Fibroblast of skin of right quadriceps (primary cell): ENCODE measurements at places on chromosomes 5 and 9.

DNA sequence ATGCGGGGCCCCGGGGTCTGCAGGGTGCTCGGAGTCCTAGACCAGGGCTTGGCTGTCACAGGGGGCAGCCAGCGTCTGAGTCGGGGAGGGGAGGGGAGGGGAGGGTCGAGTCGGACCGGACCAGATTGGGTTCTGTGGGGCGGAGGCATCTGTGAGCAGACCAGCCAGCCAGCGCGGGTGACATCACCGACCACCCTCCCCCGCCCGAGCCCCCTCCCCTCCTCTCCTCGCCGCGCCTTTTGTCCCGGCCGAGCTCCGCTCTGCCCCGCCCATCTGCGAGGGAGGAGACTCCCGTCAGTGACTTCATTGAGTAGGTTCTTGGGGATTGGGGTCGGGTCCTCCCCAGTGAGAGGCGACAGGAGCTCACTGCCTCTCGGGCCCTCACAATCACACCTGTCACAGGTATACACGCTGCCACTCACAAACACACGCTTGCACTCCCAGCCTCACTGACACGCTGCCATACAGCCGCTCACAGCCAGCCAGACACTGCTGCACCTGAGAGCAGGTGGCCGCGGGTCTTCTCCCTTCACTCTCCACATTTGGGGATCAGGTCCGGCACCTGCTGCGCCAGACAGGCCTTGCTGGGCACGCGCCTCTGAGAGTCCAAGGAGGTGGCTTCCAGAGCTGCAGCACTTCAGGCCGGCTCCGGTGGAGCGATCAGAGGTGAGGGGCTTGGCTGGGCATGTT, 546 bp downstream of the DNAJB5 start:
- peak; percentile 67 for DNase-seq

DNA sequence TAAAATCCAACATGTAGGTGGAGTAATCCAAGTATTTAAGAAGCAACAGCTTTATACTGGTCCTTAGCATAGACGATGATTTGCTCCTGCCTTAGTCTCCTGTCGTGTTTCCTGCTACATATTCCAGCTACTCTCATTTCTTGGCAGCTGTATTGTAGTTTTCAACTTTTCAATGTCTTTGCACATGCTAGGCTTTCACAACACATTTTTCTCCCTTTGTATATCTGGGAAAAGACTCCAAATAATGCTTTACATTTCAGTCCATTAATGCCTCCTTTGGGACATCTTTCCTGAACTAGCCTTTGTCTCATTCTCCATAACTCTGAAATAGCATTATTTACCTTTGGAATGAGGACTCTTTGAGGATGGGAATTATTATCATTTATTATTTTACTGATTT, 508.0 kb downstream of the PTPRD start:
- no peak for DNase-seq

DNA sequence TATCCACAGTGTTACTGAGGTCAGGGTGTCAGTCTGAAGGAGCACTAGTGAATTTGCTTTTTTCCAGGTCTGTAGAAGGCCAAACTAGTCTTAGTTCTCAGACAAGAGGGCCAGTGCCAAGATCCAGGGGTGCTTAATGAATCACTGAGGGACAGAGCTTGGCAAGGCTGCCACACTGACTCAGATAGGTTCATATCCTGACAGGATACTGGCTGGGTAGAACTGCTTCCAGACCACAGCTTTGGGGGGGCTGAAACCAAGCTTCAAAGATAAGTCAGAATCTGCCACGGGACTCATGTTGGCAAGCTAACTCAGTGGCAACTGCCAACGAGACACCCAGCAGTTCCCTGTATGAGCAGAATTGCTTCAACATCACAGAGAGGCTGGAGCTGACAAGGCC, 1125.4 kb downstream of the EFNA5 start:
- DNase-seq: peak; percentile 4

DNA sequence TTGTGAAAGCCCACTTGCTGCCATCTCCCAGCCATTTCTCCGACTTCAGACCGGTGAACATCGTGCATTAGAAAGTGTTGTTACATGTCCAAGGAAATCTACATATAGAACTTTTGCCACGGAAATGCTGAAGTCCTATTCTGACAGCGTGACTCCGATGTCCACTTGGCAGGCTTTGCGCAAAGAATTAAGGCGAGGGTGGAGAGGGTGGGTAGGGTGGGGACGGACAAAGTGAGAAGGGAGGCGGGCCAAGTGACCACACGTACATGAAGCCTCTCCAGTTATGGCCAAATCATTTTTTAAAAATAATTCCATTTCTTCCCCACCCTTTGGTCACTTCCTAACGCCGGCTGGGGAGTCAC, 460 bp upstream of the ACO1 start:
- DNase-seq: no peak

DNA sequence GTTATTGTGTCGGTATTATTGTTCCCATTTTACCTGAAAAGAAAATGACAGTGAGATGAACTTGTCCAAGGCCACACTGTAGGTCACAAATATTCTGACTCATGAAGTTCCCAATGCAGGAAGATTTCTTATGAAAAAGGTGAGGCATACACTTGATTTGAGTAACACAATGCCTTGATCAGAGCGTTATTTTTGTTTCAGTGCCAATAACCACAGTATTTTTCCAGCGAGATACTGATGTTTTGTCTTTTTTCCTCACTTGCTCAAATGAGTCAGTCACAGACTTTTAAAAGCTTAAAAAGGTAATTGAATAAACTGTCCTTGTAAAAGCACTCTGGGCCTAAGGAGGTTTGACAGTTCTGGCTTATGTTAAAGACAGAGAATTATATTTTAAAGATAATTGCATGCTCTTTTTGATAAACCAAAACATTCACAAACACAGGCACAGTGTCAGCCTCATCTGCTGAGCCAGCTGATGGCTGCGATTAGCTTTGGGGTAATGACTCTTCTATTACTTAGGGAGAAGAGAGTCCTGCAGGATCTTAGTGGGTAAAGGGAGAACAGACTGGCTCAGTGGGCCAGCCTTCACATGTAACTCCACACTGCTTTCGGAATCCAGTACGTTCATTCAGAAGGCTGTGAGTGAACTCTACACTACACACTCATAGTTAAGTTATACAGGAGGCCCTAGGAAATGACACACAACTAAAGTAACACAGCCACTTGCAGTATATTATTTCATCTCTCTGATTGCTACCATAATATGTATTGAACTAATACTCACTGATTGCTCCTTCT, 165.5 kb upstream of the CD180 start:
- DNase-seq: peak; percentile 18

DNA sequence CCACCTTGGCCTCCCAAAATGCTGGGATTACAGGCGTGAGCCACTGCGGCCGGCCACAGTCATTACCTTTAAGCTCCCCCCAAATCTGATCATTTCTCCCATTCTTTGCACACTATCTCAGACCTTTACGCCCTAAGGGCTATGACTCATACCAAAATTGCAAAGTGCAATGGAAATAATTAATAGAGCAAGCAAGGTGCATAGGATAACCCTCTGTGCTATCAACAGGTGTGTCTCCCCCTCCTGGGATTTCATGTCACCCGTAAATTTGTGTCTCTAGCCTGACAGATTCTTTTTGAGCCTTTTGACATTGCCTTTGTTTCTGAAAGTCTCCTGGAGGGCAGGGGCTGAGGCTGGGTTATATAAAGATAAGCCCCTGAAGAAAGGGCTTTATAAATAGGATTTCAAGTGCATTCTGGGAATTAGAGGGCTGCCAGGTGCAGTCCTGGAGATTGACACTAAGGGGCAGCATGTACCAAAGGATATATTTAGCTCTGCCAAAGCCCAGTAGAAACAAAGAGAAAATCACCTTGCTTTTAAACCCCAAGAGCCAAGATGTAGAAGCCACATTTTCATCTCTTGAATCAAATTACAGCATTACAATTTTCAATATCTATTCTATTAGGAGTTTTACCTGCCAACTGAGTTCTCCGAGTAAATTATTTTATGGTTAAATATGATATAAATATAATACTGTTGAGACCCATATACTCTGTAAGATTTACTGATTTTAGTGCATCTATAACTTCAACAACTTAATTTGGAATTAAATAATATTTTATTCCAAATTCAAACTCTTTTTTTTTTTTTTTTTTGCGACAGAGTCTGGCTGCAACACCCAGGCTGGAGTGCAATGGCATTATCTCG, 18.2 kb downstream of the S100Z start:
- DNase-seq: peak; percentile 49

DNA sequence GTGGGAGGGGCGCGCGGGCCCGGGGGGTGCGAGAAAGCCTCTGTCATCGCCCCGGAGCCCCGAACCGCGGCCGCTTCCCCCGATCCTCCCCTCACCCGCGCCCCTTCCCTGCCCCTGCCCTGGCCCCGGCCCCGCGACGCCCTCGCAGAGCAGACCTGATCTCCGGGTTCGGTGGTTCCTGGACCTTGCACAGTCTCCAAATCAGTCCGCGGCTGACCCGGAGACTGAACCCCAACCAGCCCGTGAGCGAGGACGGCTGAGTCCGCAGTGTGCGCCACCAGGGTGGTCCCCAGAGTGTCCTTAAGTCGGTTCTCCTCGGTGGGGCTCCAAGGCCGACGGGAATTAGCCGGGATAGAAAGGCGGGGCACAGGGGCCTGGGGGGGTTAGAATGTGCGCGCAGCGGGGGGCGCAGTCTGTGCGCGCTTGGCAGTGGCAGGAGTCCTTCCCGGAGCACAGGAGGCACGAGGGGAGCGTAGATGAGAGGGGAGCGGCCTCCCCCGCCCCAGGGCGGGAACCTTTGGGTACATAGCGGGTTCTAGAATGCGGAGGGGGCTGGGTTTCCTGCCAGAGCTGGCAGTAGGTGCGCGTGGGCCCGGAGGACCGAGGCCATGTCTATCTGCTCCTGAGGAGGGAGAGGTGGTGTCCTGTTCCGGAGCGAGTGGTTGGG, 779 bp downstream of the PKN3 start:
- peak; percentile 42 for DNase-seq

- no peak for DNase-seq
These were observed 298.6 kb downstream of the PARP8 start for GRCh38 chr5:50964746-50965653.

DNA sequence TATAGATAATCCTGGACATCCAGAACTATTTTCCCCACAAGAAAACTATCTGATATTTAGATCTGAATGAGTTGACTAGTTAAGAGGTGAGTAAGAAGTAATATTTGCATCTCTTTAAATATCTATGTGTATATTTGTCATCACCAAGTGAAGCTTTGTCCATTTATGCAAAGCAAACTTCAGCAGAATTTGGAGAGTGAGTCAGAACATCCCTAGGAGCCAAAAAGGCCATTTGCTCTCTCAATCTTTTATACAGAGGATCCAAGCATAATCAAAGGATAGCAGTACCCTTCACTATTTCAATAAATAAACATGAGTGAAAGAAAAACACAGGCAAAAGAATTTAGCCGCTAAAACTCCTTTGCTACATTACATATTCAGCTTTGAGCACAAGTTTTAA, 454.4 kb downstream of the NR2F1-AS1 start:
- peak; percentile 34 for DNase-seq

- peak; percentile 34 for DNase-seq
These were observed 106.0 kb downstream of the ARRDC3 start for GRCh38 chr5:91277093-91277626.

- DNase-seq: peak; percentile 65
These were observed 92.1 kb upstream of the MAP1B start for GRCh38 chr5:72015103-72015548.

GRCh38 chr5:151937851-151938250, 13.2 kb upstream of the GLRA1 start:
- DNase-seq: no peak
